ENCODE measurements at places on chromosomes 11 and 22.

DNA sequence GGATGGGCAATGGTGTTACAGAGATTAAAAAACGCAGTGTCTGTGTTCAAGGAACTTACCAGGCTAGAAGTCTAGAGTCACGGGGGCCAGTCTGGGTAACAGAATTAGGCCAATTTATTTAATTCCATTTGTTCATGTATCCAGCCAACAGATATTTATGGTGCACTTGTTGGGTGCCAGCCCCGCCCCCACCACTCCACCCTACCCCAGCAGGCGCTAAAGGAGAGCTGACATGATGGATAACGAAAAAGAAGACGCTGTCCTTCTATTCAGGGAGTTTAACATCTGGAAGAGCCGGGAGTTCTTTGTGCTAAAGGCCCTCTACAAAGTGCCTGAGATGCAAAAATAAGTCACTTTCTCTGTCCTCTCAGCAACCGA, 1.1 kb upstream of the BMAL1 start:
- no peak for DNase-seq

GRCh38 chr11:48055292-48056132, 75.2 kb downstream of the PTPRJ start:
- peak; percentile 94 for DNase-seq

DNA sequence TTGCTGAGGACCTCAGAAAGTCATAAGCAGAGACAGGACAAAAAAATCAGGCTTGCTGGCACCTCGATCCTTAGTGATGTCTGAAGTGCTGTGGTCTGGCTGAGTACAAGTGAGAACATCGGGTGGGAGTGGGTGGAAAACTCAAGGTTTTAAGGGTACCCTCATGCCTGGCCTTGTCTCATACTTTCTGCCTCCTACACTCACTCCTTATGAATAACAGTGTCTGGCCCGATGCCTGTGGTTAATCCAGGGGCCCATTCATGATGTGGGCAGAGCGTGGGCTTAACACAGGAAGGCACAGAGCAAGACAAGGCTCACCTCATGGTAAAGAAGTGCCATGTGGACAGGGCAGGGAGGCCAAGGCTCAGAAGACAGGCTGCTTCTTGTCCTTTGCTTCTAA, 11.0 kb upstream of the UCP3 start:
- no peak for DNase-seq

DNA sequence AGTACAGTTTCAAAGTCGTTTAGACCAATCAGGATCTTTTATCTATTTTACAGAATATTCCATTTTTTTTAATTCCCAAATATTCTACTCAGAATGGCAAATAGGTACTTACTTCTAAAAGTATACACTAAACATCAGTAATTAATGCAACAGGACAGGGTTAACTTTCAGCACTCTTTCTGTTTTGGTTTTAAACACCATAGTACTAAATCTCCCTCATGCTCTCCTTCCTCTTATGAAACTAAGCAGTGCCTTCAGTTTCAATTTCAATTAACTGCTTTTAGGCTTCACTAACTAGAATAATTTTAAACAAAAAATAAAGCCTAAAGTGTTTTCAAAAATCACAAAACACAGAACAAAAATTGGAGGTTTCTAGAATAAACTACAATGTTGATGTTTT, 57.9 kb downstream of the NOX4 start:
- DNase-seq, result no peak

All from kidney glomerular epithelial cell (primary cell).